ENCODE measurements at places on chromosomes 5 and 9.

DNA sequence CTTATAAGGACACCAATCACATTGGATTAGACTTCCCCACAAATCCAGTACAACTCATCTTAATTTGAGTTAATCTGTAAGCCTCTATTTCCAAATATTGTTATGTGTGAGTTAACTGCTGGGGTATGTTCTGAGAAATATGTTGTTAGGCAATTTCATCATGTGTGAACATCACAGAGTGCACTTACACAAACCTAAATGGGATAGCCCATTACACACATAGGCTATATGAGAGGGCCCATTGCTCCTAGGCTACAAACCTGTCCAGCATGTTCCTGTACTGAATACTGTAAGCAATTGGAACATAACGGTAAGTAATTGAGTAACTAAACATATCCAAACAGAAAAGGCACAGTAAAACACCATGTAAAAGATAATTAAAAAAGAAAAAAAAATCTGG lies 19.1 kb upstream of the ARSI start:
- DNase-seq, result no peak

GRCh38 chr9:91815896-91816295 lies 134.1 kb downstream of the ROR2 start:
- no peak for DNase-seq

DNA sequence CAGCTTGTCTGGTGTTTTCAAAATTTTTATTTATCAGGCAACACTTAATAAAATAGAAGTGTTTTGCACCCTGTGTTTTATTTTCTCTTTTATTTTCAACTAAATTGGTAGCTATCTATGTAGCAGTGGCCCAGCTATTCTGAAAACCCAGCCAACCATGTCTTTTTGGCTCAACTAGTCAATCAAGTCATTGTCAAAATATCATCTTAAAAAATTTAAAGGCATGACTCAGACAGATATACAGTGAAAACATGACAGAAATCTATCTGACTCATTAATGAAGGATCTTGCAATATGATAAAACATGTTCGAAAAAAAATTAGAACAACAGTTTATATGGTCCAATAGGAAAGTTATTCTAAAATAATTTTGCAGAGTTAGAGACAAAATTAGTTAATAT lies 75.1 kb downstream of the HSD17B4 start:
- no peak for DNase-seq

DNA sequence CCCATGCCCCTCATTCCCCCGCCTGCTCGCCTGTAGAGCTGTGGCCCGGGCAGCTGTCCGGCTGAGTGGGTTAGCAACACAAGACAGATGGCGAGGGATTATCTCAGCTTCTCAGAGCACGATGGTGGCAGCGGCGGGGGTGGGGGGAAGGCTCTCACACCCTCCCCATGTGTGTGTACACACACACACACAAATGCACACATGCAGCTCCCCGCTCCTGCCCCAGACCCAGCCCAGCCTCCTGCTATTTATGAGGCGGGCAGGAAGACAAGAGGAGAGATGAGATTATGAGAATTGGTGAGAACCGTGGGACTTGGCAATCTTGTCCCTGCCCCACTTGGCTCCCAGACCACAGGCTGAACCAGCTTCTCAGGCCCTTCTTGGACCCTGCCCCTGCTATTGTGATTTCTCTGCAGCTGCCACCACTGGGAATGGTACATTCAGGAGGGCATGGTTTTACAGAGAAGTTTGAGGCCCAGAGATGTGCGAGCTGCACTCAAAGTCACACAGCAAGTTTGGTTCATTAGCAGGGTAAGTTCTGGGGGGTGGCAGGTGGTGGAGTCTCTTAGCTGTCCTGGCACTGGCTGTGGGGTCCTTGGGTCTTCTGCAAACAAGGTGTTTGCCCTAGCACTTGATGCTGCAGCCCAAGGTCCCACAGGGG lies 51.0 kb upstream of the PSD2 start:
- no peak for DNase-seq
